HAP-1 (cell line): ENCODE measurements at places on chromosomes 11 and 22.

GRCh38 chr11:122276221-122276620 lies 160.2 kb upstream of the BLID start:
- no peak for DNase-seq

DNA sequence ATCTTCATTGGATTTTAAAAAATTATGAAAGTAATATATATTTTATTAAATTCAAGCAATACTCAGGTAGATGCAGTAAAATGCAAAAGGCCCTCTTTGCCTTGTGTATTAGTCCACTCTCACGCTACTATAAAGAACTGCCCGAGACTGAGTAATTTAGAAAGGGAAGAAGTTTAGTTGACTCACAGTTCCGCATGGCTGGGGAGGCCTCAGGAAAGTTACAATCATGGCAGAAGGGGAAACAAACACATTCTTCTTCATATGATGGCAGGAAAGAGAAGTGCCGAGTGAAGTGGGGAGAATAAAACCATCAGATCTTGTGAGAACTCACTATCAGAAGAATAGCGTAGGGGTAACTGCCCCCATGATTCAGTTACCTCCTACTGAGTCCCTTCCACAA lies 130.8 kb downstream of the HIPK3 start:
- no peak for DNase-seq

- DNase-seq: no peak
Observed at GRCh38 chr11:13963949-13964770, 1.6 kb downstream of the SPON1 start.

DNA sequence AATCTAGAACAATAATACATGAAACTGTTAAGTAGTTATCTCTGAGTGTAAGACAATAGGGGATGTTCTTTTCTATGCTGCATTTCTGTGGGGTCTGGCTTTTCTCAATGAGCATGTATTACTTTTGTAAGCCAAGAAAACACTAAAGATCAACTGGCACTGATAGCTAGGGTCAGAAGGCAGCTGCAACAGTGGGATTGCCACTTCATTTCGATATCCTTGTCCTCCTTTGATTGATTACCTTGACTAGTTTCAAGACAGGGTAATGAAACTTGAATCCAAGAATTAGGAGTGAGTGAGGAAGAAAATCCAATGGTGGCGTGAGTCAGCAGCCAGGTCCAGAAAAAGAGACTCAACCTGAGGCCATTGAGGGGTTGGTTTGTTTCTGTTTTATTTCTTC lies 46.5 kb downstream of the FEZ1 start:
- DNase-seq: no peak

- no peak for DNase-seq
Observed at GRCh38 chr11:20010156-20010850, 150.0 kb downstream of the DBX1 start.

GRCh38 chr11:104328512-104328907 lies 164.6 kb upstream of the PDGFD start:
- no peak for DNase-seq

- no peak for DNase-seq
Observed at GRCh38 chr11:70108250-70108649, 30.1 kb downstream of the ANO1 start.

GRCh38 chr11:11608783-11609232 lies 13.0 kb downstream of the GALNT18 start:
- peak; percentile 3 for DNase-seq

DNA sequence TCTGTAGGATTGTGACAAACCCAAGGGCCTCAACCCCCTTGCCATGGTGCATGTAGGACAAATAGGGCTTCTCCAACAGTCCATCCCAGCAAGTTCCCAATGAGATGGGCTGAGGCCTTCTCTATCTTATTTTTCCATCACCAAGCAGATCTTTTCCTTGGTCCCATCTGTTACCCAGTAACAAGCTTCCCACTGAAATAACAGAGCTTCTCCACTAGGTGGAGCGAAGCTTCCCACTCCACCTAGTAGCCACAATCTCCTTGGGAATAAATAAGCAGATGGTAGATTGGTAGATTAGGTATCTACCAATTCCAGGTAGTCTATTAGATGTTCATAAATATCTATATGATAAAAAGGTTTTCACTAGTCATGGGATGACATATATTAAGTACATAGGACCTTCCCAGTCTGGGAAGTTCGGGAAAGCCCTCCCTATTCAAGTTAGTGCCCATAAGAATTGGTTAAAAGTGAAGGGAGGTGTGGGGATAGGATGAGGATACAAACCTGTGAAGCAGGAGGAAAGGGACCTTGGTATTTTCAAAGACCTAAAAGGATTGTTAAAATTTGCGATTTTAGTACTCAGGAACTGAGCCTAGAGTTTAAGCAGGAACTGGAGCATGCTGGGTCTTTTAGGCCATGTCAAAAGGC lies 5.9 kb upstream of the OR52L1 start:
- DNase-seq: peak; percentile 17

DNA sequence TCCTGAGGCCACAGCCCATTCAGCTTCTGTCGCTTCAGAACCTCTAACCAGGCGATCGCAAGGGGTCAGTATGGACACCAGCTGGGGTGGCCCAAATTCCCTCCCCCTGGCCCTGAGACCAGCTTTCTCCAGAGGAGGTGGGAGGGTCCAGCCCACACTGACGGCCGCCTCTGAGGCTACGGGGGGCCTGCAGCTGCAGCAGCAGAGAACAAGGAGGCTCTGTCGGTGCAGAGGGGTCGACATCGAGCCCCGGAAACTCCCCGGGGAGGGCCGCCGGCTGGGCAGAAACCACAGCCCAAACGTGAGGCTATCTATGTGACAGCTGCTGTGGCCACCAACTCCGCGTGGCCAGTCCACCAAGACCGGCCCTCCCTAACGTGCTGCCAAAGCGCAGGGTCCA lies 40.8 kb downstream of the ELFN2 start:
- no peak for DNase-seq

DNA sequence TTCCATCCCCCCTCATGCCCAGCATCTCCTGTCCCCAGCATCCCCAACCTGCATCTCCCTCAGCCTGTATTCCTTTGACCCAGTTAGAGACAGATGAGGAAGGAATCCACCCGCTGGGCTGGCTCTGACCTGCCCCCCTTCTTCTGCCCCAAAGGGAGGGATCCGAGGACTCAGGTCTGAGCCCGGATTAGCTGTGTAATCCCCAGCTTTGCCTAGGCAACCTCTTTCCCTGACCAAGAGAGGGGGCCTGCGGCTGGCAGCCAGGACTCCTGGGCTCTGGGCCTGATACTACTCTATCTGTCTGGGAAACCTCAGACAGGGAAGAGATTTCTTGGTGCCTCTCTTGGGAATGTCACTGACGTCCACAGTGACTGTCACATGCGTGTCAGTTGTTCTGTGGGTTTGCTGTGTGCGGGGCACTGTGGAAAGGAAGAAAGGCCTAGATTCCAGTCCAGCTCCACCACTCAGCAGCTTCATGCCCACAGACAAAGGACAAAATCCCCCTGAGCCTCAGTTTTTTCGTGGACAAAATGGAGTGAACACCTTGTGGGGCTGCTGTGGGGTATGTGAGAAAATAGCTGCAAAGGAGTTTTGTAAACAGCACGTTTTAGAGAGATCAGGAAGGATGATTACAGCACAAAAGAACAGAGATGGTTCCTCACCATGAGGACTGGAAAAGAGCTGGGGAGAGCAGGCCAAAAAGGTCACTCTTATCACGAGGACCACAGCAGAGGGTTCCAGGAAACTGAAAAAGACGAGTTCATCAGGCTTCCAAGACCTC lies 1.3 kb upstream of the NDUFV1 start:
- DNase-seq: peak; percentile 32

GRCh38 chr11:124674168-124674517 lies 439 bp downstream of the SPA17 start:
- no peak for DNase-seq

GRCh38 chr11:111395749-111396148 lies 16.7 kb upstream of the POU2AF1 start:
- DNase-seq: no peak

DNA sequence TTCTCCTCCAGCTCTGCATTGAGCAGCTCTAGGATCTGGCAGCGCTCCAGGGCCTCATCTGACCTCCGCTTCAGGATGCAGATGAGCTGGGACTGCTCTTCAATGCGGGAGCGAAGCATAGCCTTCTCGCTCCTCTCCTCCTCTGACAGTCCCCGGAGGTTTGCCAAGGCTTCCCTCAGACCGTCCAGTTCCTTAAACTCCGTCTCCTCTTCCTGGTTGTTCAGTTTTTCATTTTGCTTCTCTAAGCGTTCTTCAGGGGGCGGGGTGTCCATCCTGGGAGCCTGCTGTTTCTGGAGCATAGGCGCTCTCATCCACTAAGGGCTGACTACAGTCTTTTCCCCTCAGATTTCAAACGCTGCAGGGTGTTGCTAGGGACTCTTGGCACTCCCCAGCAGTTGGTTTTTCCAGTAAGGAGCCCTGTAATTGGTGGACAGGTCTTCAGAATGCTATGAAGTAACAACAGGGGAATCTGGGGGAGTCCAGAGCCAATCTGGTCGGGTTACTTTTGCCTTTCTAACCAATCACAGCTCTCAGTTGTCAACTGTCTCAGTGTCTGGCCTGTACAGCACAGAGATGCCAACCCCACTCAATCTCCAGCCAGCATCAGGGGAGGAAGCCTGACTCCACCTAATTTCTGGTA lies at the start of gene CCDC89:
Gene CCDC89 (minus strand): TSS at position 376 of the 640 bp plus-strand sequence. CDS start 65 bp downstream, at position 311.
- no peak for DNase-seq

DNA sequence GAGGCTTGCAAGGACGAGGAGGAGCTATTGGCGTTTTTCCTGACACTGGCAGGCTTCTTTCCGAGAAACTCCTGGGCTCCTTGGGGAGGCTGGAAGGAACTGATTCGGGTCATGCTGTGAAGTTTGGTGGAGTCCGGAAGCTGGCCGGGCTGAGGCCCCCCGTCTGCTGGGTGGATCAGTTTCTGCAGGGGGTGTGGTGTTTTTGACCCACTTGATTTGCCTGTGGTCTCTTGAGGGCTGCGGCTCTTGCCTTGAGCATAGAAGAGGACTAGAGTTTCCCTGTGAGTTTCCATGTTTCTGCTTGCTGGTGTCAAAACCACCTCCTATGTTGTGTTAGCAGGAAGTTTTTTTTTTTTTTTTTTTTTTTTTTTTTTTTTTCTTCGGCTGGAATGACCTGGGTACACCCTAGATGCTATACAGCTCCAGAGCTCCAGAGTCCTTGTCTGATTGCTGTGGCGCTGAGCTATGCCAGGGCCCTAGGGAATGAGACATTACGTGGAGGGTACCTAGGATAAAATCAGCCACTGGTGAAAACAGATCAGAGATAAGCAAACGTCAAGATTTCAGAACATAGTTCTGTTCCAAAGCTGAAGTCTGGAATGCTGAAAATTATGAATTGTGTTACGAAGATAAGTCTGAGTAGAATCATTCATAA lies 728 bp downstream of the TBC1D22A start:
- no peak for DNase-seq

DNA sequence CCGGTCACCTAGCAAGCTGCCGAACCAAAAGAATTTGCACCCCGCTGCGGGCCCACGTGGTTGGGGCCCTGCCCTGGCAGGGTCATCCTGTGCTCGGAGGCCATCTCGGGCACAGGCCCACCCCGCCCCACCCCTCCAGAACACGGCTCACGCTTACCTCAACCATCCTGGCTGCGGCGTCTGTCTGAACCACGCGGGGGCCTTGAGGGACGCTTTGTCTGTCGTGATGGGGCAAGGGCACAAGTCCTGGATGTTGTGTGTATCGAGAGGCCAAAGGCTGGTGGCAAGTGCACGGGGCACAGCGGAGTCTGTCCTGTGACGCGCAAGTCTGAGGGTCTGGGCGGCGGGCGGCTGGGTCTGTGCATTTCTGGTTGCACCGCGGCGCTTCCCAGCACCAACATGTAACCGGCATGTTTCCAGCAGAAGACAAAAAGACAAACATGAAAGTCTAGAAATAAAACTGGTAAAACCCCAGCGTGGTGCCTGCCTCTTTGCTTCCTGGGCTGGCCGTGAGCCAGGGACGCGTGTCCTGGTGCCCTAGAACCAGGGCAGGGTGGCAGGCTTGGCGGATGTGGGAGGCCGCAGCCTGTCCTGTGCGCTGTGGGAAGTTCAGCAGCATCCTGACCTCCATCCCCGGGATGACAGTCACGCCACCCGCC lies 13.2 kb downstream of the CCND1 start:
- DNase-seq: no peak

DNA sequence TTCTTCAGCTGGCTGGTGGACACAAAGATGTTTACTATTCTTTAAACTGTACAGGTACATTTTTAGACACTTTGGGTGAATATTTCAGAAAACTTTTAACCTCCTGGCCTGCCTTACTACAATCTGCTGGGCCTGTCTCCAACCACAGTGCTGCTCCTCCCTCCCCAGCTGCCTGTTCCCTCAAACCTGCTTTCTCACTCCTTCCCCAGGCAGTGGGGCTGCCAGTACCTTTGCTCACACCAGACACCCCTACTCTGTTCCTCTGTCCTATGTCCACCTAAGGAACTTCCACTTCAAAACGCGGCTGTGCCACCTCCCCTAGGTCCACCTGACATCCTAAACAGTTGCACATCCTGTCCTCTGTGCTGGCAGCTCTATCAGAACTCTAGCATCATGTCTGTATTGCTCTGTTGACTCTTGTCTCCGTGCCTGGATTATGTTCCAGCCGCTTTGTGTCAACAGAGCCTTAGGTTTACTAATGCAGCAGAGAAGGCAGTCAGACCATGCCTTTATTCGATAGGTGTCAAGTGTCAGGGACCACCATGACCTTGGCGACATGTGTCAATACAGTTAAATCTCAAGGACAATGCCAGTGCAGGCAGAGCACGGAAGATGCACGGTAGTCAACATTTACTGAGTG lies 13.4 kb downstream of the ZP1 start:
- DNase-seq: no peak

DNA sequence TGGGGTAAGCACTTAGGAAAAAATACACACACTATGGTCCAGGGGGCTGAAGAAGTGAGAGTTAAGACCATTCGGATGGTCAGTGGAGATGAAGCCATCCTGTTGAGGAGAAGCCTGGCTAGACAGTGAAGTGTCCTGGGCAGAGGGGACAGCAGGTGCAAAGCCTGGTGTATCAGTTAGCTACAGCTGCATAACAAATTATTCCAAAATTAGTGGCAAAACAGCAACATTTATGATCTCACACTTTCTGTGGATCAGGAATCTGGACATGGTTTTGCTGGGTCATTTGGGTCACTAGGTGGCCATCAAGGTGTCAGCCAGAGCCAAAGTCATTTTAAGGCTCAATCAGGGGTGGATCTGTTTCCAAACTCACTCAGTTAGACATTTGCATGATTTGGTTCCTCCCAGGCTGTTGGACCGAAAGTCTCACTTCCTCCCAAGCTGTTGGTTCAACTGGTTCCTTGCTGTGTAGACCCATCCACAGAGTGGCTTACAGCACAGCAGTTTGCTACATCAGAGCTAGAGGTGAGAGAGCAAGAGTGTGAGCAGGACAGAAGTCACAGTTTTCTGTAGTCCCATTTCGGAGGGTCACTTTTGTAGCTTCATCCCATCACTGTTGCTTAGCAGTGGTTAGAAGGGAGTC lies 80.1 kb upstream of the ALX4 start:
- DNase-seq: no peak

GRCh38 chr11:119335091-119335654 lies 846 bp downstream of the RNF26 start:
- no peak for DNase-seq
